Left ventricle myocardium inferior (tissue), 1 donor: ENCODE measurements at places on chromosomes 2 and 18. TPM values are rescaled to one million over a fixed set of nuclear protein-coding genes. Genes with fewer than 3 reads are reported as not detected.

Gene AGXT
- not detected for total RNA-seq

DNA sequence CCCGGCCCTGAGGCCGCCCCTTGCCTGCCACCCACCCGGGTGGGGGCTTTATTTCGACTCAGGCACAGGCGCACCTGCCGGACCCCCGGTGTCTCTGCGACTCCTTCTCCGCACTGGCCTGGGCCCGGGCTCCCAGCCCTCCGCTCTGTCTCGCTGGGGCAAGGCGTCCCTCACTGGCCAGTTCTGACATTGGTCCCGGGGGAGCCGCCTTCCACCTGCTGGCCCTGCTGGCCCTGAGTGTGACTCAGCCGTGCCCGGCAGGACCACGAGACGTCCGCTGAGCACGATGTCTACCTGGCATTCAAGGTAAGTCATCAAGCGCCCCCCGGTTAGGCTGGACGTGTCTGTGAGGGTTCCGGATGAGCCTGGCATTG, 131.5 kb upstream of the CTDP1 start:
- H3K4me3 ChIP-seq = no peak overlapping the region
- H3K4me1 ChIP-seq = peaks cover 10% of the 10 kb centered on the region
- no peak overlapping the region for H3K27ac ChIP-seq
- no peaks in the 10 kb centered on the region for H3K36me3 ChIP-seq
- DNase-seq = no peak
- peaks cover 40% of the 10 kb centered on the region for H3K27me3 ChIP-seq

Gene NETO1
- total RNA-seq = not detected

DNA sequence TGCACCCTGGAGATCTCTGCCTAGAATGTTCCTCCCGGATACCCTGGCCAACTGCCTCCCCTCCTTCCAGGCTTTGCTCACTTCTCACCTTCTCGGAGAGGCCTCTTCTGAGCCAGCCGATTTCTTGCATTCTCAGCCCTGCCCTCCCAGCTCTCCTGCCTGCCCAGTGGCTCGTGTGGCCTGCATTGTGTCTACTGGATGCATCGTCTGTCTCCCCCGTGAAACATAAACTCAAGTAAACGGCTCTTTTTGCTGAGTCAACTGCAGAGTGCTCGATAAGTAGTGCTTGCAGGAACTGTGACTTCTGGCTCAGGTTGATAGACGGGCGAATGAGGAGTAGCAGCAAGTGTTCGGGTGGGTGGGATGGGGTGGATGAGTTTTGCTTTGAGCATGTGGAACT, 112.5 kb upstream of the ODC1 start:
- no peak overlapping the region for H3K4me3 ChIP-seq
- DNase-seq = no peak
- H3K4me1 ChIP-seq = peaks cover 3% of the 10 kb centered on the region
- no peak overlapping the region for H3K27ac ChIP-seq
- H3K36me3 ChIP-seq = peaks cover 9% of the 10 kb centered on the region
- H3K27me3 ChIP-seq = no peaks in the 10 kb centered on the region

Gene WDSUB1
- 11.4 TPM for total RNA-seq

Gene RBKS
- 2.7 TPM for total RNA-seq
